ENCODE measurements at places on chromosomes 12 and 14. TPM values are rescaled to one million over a fixed set of nuclear protein-coding genes. Genes with fewer than 3 reads are reported as not detected.

Gene MYO1A
- not detected for total RNA-seq

Gene DDN
- total RNA-seq, result 0.22 TPM

Gene NKX2-8
- not detected for total RNA-seq

Gene DUSP6
- 200 TPM for total RNA-seq

Gene RNU4-1
- total RNA-seq, result 7,155 TPM

Gene ACSM4
- total RNA-seq, result not detected

Gene ARHGAP9
- total RNA-seq, result not detected

Gene CLEC6A
- total RNA-seq, result not detected

Gene CCND2
- 3.4 TPM for total RNA-seq

Gene PIANP
- total RNA-seq, result 0.14 TPM

Gene CTSG
- total RNA-seq, result not detected

Gene COQ6
- 20.3 TPM for total RNA-seq

Gene NTF3
- total RNA-seq, result not detected

Gene RNASE4
- 6.9 TPM for total RNA-seq

Gene MTERF2
- 6.7 TPM for total RNA-seq

Gene KCNMB4
- total RNA-seq, result 2.1 TPM
